ENCODE measurements at places on chromosomes 4 and X.

DNA sequence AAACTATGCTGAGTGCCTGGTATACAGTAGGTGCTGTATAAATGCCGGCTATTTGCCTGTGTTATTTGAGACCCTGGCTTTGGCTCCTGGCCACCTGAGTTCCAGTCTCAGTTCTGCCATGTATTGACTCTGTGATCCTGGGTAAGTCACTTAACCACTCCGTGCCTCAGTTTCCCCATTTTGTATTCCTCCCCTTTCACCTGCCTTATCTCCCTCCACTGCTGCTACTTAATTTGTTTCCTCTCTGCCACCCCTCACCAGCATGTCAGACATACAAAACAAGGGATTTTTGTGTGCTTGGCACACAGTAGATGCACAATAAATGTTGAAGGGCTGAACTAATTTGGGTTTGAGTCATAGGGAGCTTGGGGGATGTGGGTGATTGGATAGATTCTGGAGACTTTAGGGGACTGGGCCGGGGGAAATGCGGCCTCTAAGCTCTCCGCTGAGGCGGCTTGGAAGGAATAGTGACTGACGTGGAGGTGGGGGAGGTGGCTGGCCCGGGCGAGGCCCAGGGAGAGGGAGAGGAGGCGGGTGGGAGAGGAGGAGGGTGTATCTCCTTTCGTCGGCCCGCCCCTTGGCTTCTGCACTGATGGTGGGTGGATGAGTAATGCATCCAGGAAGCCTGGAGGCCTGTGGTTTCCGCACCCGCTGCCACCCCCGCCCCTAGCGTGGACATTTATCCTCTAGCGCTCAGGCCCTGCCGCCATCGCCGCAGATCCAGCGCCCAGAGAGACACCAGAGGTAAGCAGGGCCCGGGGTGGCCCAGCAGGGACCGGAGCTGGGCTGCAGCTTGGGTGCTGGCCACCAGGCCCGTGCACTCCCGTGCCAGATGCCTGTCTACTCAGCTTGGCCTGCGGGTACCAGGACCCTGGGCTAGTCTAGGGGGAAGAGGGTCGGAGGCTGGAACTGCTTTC, at the start of gene TIMP1:
Gene TIMP1, plus strand, starts transcription at position 706 of the 917 bp plus-strand sequence. CDS start 980 bp downstream, outside the sequence.
- DNase-seq = peak; percentile 24

GRCh38 chrX:27444093-27444908, 18.8 kb downstream of the PPP4R3C start:
- DNase-seq = no peak

GRCh38 chrX:22950269-22951266, 49.2 kb upstream of the DDX53 start:
- no peak for DNase-seq

- DNase-seq = no peak
Observed at GRCh38 chr4:118322831-118323502, 29.8 kb downstream of the PRSS12 start.
